ENCODE measurements at places on chromosomes 3 and 15. TPM values are rescaled to one million over a fixed set of nuclear protein-coding genes. Genes with fewer than 3 reads are reported as not detected.

Gene REC114
- not detected for total RNA-seq

Gene TGM5
- total RNA-seq = 0.38 TPM

Gene PAQR9
- total RNA-seq = not detected

Gene FAM131A
- total RNA-seq = 3.4 TPM

Gene LMCD1
- total RNA-seq = 2.7 TPM

Gene KCNMB3
- 0.72 TPM for total RNA-seq

Gene COL6A5
- total RNA-seq = not detected

Gene STRC
- 0.54 TPM for total RNA-seq

Gene CHRNA3
- not detected for total RNA-seq

Gene NOX5
- not detected for total RNA-seq

Gene AQP9
- not detected for total RNA-seq

Gene THAP10
- 0.22 TPM for total RNA-seq

Gene GOLGA6L10
- total RNA-seq = 1.1 TPM

Gene CCDC33
- total RNA-seq = 0.20 TPM

Gene MYD88
- total RNA-seq = 48.0 TPM

Gene CCR5
- total RNA-seq = 0.21 TPM

Gene LXN
- total RNA-seq = 7.6 TPM

Gene GOLGA6L25
- total RNA-seq = not detected

Gene TRAIP
- total RNA-seq = 23.6 TPM

Gene DCUN1D1
- 52.7 TPM for total RNA-seq

Gene RCN2
- total RNA-seq = 27.9 TPM

Gene KLF15
- 0.41 TPM for total RNA-seq

Gene TEX55
- not detected for total RNA-seq

Gene CPA3
- total RNA-seq = not detected
